ENCODE measurements at places on chromosomes 4 and X.

DNA sequence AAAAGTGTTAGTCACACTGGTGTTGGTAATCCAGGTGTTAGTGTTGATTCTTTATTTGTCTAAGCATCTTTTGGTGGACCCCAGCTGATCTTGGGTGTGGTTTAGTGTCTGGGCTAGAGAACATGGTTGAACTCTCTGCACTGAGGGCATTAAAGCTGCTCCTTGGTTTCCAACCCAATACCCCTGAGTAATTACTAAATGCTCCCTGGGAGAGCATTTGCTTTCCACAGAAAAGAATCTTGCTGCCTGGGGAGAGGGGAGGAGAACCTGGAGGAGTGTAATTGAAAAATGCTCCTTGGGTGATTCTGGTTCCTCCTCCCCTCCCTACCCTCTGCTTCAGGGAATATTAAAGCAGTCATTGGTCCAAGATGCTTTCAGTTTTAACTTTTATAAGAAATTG, 3.1 kb downstream of the GUCY1B1 start:
- no peak for DNase-seq

DNA sequence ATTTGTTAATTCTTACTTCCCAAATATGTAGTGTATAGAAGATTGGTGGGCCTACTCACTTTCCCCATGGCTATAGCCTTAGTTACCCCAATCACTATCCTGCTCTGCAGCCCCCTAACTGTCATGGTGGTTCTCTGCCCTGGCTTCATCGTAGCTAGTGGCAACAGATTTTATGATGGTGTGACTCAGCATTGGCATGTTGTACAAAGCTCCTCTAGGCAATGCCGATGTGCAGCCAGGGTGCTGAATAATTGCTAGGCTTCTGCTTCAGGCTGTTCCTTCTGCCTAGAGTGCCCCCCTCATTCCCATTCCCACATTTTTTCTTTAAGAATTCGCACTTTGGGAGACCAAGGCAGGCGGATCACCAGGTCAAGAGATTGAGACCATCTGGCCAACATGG, 35.2 kb downstream of the AFF2 start:
- DNase-seq, result no peak

DNA sequence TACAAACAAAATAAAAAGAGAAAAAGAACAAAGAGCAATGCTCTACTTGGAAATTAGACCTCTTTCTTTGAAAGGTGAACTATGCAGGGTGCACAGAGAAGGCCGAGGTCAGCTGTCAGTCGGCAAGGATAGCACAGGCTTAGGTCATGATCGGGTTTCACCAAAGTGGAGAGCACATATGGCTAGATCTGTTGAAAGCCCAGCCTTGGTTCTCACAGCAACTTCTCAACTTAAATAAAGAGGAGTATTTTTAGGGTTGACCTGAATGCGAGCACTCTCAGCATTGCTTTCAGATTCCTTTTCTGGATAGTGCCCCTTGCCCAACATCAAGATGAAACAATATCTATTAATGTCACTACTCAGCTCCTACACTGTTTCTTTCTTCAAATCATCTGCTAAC, 122.9 kb upstream of the GPC4 start:
- no peak for DNase-seq

DNA sequence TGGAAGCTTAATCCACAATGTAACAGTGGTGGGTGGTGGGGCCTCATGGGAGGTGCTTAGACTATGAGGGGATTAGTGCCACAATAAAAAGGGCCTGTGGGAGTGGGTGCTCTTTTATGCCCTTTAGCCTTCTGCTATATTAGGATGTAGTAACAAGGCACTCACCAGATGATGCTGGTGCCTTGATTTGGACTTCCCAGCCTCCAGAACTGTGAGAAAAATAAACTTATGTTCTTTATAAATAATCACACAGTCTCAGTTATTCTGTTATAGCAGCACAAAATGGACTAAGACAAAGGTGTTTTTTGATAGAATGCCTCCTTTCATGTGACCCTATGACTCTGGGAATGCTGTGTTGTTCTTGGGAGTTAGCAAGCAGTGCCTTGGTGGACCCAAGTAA, 89.8 kb downstream of the STIM2 start:
- DNase-seq, result no peak

- no peak for DNase-seq
These were observed 189.1 kb downstream of the PCDH18 start for GRCh38 chr4:137343221-137343620.

GRCh38 chr4:24824720-24825119, 29.3 kb downstream of the SOD3 start:
- DNase-seq, result no peak

- no peak for DNase-seq
These were observed 29.5 kb downstream of the EGFL6 start for GRCh38 chrX:13598877-13599276.

GRCh38 chr4:118948545-118949144, 60.0 kb downstream of the SYNPO2 start:
- DNase-seq, result no peak

GRCh38 chr4:107714256-107714655, 5.8 kb downstream of the PAPSS1 start:
- no peak for DNase-seq

DNA sequence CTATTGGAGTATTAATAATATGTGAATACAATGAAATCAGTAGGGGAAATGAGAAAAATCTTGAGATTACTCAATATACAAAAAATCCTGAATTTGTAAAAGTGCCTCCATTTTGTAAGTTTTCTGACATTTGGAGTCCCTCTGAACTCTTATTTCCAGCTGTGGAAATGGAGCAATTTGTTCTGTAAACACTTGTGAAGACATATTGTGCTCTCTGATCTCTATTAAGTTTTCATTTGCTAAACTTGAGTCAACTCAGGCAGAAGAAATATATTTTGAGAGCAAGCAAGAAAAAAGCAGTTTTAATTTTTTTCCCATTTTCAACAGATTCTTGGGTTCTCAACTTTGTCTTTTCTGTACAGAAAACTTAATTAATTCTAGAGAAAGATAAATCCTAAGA, 51.4 kb upstream of the PCDH18 start:
- no peak for DNase-seq

DNA sequence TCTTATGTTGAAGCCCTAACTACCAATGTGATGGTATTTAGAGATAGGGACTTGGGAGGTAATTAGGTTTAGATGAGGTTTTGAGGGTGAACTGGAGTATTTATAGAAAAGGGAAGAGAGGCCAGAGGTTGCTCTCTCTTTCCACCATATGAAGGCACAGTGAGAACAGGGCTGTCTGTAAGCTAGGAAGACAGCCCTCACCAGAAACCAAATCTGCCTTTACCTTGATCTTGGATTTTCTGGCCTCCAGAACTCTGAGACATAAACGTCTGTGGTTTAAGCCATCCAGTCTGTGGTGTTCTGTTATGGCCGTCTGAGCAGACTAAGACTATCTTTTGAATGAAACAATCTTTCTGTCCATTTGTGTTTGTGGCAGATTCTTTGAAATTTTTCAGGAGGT, 223.7 kb downstream of the PDHA2 start:
- DNase-seq, result no peak

GRCh38 chrX:13780868-13781427, 35.9 kb downstream of the GPM6B start:
- DNase-seq, result no peak

- DNase-seq, result no peak
These were observed 446 bp upstream of the UBE2A start for GRCh38 chrX:119573840-119574393.

DNA sequence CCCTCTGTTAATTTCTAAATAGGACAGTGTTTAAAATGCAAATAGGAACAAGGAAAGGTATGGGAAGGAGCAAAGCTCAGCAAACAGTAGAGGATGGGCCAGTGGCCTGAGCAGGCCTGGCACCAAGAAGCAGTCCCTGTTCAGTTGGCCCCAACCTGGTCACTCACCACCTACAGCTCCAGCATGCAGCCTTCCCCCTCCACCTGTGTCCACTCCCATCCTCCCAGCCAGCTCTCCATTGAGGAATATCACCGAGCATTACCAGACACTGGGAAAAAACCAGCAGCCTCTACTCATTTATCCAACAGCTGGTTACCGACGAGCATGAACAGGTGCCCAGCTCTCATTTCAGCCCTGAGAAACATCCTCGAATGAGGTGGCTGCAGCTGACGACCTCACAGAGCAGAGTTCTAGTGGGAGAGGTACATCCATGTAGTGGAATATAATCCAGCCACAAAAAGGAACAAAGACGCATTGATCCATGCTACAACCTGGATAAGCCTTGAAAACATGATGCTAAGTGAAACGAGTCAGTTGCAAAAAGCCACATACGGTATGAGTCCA, 25.6 kb downstream of the CD99L2 start:
- no peak for DNase-seq
